Stimulated activated CD8-positive, alpha-beta memory T cell treated with anti-CD3 and anti-CD28 coated beads, Interleukin-7, amount 100 ng/mL, for 1 hour (primary cell): ENCODE measurements at places on chromosomes 12 and 14.

DNA sequence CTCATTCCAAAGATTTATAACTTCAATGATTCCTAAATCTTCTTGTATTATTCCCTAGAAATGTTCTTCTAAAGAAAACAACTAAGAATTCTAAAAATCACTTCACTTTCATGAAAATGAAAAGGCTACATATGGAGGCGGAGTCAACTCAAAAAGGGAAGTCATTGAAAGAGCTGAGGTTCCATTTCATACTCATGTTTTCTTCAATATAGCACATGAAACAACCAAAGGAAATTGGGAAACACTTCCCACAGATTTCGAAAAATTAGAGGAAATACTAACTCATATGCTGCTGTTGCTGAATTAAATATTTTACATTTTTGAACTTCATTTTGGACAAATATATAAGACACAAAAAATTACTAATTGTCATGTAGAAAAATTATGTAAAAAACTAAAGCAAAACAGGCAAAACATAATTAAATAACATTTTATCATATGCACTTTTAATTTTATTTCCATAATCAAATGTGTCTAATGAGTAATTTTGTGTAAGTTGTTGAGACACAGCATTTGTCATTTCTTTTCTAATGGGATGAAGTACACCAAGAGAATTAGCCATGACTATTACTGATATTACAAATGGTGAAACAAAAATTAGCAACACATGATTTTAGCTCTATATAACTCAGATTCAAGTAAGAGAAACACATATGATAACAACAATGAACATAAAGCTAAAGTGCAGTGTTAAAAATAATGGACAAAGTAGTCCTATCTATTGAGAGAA lies at the start of gene CD163:
CD163 (minus strand) TSS at position 92 of the 730 bp plus-strand sequence; CDS start at position 5, 87 bp downstream.
- DNase-seq: no peak

DNA sequence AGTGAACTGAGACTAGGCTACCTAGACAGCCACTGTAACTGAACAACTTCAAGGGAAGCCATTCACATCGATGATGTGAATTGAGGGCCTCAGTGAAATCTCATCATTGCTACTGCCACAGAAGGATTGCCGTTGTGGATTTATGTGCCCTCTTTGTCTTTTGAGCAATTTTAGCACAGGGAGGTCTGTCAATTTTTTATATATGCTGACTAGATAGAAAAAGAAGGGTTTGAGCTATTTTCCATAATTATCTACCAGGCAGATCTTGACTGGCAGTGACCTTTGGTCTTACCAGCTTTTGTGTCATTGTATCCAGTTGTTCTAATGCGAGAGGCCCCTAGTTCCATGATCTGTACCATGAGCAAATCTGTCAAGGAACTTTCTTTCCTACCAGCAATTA lies 179.4 kb downstream of the ERC1 start:
- no peak for DNase-seq

GRCh38 chr14:40576880-40577478 lies 1029.7 kb upstream of the LRFN5 start:
- DNase-seq: no peak

DNA sequence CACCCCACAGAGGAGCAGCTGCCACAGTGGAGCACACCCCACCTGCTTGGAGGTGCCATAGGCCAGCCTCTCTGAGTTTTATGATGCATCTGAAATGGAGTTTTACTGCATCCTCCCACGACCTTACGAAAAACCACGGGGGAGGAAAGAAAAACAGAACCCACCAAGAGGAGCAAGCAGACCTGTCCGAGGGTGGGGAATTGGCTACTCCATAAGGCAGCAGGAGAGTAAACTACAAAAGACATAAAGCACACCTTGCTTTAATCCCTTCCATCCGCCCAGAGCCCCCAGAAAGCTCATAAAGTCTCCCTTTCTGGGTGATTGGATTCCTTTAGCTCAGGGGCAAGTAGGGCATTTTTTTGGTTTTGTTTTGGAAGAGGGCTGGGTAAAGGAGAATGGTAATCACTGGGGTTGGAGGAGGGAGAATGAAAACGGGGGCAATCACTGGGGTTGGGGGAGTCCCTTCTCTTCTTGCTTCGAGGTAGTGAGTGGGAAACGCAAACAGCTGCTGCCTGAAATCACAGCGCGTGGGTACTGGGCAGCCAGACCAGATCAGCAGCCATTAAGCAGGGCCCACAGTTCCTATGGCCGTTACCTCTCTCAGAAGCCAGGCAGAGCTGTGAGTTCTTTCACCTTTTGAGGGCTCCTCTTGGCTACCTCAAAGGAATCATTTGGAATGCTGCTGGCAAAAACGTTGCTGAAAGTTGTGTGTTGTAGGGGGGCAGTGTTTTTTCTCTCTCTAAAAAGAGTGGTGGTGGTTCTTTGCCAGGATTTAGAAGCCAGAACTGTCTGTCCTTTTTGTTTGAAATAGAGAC lies 433.6 kb downstream of the ZFP36L1 start:
- DNase-seq: no peak

DNA sequence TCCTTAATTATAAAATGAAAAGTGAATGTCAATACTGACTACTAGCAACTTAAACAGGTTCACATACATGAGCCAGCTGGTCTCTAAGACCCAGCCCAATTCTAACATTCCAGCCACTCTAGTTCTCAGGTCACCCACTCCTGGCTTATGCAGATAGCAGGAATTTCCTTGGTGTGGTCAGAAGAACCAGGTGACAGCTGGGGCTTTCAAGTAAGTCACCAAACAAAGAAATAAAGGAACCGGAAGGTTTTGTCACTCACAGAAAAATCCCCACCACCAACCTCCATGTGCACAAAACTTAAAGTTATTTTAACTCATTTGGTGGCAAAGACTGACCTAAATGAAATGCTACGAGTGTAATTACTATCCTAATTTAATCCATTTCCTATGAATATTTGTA lies 129.6 kb upstream of the CDKN3 start:
- no peak for DNase-seq

DNA sequence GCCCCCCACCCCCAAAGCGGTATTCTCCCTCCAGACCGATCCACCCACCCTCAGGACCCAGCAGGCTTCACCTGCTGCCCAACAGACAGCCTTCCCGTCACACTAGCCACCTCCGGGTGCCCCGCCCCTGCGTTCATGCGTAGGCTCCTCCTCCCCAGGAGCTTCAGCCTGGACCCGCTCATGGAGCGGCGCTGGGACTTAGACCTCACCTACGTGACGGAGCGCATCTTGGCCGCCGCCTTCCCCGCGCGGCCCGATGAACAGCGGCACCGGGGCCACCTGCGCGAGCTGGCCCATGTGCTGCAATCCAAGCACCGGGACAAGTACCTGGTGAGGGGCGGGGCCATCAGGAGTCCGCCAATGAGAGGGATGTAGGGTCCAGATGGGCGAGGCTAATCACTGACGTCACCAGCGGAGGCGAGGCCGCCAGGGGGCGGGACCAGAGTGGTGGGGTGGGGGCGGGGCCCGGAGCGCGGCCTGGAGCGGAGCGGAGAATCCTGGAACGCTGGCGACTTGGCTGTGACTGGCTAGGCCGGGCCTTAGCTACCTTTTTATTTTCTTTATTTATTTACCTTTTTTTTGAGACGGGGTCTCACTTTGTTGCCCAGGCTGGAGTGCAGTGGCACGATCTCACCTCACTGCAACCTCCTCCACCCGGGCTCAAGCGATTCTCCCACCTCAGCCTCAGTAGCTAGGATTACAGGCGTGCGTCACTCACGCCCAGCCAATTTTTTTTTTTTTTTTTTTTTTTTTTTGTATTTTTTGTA lies 4.4 kb downstream of the TNS2 start:
- DNase-seq: peak; percentile 84

GRCh38 chr14:43981135-43981768 lies 525.8 kb downstream of the FSCB start:
- DNase-seq: no peak

GRCh38 chr12:8449355-8449859 lies 6.4 kb upstream of the CLEC6A start:
- no peak for DNase-seq

- no peak for DNase-seq
These were observed 9.1 kb upstream of the LDHB start for GRCh38 chr12:21666722-21667121.

GRCh38 chr14:35234012-35234805 lies 58.0 kb upstream of the PSMA6 start:
- DNase-seq: no peak

- DNase-seq: no peak
These were observed 106.0 kb downstream of the TXNDC16 start for GRCh38 chr14:52446355-52446754.

GRCh38 chr14:68702135-68702534 lies 90.7 kb downstream of the ZFP36L1 start:
- no peak for DNase-seq

DNA sequence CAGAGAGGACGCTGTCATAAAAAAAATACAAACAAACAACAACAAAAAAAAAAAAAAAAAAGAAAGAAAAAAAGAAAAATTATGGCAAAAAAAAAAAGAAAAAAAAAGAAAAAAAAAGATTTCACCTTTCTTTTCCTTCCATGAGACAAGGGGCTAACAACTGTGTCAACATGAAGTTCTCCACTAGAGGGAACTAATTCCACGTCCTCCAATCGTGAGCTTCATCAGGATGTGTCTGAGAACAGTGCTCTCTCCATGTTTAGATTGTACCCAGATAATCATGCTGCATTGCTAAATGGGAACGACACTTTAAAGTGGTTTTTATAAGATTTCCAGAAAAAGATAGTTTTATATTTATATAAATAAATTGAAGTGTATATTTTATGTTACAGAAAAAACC lies 96.2 kb upstream of the PTPRB start:
- no peak for DNase-seq

DNA sequence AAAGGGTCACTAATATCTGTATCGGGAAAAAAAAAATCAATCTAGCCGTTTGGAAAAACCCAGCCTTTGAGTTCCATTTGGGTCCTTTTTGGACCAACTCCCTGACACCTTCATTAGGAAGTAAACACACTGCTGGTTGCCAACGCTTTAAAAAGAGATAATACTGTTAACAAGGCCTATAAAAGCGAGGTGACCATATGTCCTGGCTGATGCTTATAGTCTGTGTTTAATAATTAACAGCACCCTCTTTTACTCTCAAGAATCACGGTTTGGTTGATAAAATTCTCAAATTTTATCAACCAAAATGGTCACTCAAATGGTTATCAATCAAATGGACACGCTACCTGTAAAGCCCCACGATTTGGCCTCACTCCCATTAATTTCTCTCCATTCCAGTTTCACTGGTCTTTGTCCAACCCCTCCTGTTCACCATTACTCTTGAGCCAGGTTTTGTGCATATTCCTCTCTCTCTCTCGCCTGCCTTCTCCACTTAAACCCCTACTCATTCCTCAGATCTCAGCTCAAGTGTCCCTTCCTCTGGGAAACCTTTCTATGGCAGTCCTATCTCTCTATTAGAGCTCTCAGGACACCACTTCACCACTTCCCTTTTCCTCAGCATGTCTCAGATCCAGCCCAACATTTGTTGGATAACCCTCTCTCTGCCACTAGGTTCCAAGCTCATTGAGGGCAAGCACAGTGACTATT lies 9.5 kb downstream of the BTG1 start:
- DNase-seq: no peak

DNA sequence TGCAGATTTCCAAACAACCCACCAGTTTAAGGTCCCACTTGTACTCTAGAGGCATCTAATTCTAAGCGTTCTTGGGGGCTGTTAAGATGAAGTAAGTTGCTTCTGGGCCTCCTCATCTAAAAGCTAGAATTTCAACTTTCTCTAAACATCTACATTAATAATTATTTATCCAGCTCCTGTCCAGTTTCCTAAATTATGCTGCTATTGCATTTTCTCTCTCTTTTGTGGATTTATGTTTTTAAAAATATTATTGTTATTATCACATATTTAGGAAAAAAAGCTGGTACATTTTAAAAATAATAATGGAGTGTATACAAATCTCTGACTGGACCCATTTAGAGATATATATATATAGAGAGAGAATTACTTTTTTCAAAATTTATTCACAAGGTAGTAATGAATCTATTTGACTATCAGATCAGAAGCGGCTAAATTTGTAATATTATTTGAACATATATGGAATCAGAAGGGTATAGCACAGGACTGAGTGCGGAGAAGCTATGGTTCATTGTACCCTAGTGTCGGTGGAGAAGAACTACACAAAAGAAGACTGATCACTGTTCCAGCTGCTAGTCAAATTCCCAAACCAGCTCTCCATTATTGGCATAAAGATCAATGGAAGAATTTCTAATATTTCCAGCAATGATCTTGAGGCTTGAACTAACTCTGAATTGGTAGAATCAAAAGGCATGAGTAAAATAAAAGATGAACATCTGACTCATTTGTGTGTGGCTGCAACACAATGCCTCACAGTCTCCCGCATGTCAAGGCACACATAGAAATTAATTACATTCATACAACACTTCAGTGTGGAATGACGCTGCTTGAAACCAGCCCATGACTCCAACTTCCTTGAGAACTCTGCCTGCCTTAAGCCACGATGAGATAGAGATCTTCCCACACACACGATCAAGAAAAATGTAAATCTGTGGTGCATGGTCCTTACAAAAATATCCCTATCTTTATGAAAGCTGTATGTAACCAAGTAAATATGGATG lies 433.4 kb upstream of the OR4E1 start:
- DNase-seq: no peak

DNA sequence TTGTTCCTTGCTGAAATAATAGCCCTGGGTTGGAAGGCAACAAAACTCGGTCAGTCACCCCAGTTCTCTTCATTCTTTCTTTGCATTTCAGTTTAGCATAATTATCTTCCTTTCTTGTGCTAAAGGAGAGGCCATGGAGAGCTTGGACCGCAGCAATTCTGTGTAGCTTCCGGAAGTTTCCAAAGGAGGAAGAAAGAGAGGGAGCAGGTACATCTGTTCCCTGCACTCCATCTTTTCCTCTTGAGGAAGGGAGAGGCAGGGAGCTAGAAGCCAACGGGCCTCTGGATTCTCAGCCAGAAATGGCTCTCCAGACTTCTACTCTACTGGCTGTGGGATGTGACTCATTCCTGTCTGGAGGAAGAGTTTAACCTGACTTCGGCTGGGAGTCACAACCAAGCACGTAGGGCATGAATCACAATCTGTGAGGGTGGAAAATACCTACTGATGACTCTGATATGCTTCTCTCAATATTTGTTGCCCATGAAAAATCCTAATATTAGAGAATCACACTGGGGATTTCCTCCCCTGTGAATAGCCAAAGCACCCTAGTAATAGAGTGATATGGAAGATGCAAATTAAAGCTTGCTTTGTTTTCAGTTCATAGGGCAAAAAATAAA lies 17.0 kb downstream of the ANO6 start:
- no peak for DNase-seq

DNA sequence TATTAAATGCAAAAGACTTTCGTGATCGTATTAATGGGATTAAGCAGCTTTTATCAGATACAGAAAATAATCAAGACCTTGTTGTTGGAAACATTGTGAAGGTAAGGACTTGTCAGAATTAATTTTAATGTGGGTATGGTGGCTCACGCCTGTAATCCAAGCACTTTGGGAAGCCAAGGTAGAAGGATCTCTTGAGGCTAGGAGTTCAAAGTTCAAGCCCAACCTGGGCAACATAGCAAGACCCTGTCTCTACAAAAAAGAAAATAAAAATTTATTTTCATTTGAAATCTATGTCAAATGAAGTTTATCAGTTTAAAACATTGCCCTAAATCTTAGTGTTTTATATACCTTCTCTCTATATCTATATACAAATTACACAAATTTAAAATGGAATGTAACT lies 17.2 kb upstream of the PRPF39 start:
- no peak for DNase-seq
